AG08395 (cell line): ENCODE measurements at places on chromosomes 12 and 14.

- no peak for DNase-seq
Measured at GRCh38 chr12:123071857-123072256, 79.0 kb downstream of the PITPNM2 start.

- DNase-seq, result no peak
Measured at GRCh38 chr14:31068235-31068634, 42.1 kb upstream of the STRN3 start.

DNA sequence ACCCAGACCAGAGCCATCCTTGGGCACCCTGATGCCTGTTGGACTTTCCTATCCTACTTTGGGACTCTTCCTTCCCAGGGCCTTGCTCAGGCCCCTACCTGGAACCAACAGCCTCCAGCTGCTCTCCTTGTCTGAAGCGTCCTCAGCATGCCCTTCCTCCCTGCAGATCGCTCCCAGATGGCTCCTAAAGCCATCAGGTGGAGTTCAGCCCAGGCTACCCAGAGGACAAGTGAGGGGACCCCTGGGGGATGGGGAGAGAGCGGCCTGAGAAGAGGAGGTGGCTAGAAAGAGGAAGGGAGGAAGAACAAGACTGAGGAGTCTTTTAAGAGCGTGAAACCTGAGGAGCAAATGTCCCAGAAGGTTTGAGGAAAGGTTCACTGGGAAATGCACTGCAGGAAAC lies 236.6 kb downstream of the ZFP36L1 start:
- DNase-seq, result no peak

- peak; percentile 24 for DNase-seq
Measured at GRCh38 chr12:13170892-13171490, 25.5 kb upstream of the EMP1 start.

GRCh38 chr14:38384741-38385140 lies 128.8 kb upstream of the CLEC14A start:
- DNase-seq, result no peak

DNA sequence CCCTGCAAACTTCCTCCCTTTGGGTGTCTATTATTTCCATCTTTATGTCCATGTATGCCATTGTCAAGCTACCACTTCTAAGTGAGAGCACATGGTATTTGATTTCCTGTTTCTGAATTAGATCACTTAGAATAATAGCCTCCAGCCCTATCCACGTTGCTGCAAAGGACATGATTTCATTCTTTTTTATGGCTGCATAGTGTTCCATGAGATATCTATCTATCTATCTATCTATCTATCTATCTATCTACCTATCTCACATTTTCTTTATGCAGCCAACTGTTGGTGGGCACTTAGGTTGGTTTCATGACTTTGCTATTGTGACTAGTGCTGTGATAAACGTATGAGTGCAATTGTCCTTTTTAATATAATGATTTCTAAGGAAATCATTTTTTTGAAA lies 11.2 kb upstream of the MRPL42 start:
- no peak for DNase-seq

DNA sequence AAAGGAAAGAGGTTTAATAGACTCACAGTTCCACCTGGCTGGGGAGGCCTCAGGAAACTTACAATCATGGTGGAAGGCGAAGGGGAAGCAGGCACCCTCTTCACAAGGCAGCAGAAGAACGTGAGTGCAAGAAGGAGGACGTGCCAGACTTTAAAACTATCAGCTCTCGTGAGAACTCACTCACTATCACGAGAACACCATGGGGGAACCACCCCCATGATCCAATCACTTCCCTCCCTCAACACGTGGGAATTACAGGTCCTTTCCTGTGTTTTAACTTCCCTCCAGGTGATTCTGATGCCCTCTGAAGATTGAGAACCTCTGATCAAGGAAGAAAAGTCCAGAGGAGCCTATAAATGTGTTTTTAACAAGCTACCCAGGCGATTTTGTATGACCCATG lies 358.7 kb downstream of the MED13L start:
- no peak for DNase-seq

GRCh38 chr14:103070971-103071542 lies 13.0 kb upstream of the LBHD2 start:
- DNase-seq, result no peak

GRCh38 chr12:12927211-12928079 lies 24.5 kb downstream of the GPRC5D start:
- no peak for DNase-seq

DNA sequence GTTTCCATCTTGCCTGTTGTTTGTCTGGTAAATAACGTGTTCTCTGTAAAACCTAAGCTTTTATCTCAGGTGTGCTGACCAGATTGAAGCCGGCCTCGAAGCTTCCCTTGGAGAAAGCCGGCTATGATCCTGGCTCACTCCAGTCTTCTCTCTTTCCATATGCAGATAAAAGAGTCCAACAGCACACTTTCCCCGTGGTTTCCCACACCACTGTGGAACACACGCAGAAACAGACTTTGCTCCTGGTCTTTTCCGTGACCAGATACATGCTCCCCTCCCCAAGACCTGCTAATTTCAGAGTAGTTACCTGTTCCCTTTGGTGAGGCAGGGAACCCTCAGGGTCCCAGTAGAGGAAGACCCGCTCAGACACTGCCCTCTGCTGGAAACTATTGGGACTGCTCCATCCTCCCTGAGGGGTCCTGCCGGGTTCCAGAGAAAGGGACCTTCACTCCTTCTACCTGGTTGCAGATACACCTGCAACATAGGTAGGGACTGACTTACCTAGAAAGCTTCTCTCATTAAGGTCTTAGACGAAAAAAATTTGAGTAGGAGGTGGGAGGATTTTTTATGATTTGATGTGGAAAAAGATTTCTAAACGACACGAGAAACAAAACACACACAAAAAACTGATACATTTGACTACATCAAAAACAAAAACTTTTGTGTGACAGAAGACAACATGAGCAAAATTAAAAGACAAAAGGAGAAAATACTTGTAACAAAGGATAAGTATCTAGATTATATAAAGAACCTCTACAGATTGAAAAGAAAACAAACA lies 415.4 kb upstream of the CCDC196 start:
- peak; percentile 42 for DNase-seq

DNA sequence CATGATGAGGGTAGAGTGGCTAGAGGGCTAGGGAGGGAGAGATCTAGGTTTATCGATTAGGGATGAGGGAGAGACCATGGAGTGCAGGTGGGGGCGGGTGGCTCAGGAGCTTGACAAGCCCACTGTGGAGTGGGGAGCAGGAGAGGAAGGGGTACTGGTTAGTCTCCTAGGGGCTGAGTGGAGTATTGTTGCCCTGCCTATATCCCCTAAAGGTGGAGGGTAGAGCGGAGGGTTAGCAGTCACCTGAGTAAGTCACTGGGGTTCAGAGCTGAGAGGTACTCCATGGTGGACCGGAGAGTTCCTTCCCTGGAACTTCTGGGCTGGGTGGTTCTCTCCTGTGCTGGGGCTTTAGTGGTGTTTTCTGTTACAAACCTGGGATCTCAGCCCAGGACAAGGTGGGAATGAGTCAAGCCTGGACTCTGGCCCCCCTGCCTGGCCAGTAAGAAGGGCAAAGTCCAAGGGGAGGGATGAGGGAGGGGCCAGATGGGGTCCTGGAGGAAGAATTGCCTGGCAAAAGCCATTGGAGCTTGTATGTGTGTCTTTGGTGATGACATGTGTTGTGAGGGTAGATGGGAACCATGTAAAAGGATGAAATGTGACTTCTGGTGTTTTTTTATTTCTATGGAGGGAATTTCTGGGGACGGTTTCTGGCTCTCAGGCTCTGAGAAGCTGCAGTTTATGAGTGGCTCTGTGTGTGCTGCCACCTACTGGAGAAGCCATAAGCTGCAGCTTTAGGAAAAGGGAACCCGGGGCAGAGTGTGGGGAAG lies at the start of gene CIDEB:
Gene CIDEB, minus strand, starts transcription at position 403 of the 767 bp plus-strand sequence. Its CDS starts 119 bp downstream, at position 284.
- peak; percentile 81 for DNase-seq

- DNase-seq, result no peak
Measured at GRCh38 chr14:68234101-68234905, 414.7 kb downstream of the RAD51B start.

DNA sequence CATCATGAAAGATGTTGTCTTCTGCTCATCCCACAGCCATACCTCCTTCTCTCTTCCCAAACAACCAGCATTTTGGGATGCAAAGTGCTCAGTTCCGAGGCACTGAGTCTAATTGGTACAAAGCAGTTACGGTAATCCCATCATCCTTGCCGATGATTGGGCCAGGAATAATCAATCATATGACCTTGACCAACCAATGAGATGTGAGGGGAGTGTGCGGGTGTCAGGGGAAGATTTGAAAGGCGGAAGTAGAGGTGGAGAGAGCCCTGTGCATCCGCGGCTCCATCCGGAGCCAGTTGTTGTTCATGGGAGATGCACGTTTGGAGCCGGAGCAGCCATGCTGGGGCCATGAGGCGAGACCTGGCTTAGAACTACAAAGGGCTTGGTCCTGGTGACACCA lies 67.3 kb downstream of the SYNE3 start:
- no peak for DNase-seq

GRCh38 chr12:57897286-57897974 lies 43.9 kb upstream of the ATP23 start:
- no peak for DNase-seq

DNA sequence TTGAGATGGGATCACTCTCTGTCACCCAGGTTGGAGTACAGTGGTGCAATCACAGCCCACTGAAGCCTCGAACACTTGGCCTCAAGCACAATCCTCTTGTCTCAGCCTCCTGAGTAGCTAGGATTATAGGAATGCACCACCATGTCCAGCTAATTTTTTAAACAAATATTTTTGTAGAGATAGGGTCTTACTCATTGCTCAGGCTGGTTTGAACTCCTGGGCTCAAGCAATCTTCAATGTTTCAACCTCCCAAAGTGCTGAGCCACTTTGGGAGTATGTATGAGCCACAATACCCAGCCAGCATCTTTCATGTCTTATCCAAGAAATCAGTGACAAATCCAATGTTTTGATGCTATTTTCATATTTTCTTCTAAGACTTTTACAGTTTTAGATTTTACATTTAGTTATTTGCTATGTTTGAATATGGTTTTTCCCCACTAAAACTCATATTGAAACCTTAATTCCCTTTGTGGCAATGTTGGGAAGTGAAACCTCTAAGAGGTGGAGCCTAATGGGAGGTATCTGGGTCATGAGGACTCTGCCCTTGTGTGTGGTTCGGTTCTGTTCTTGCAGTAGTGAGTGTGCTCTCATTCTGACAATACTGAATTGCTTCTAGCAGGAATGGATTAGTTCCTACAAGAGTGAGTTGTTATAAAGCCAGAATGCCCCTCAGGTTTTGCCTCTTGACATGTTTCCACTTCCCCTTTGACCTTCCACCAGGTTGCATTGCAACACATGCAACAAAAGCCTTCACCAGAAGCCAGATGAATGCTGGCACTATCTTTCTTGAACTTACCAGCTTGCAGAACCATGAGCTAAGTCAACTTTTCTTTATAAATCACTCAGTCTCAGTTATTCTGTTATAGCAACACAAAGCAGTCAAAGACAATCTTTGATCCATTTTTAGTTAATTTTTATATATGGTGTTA lies 80.8 kb upstream of the AMIGO2 start:
- DNase-seq, result no peak

GRCh38 chr12:124289634-124290600 lies 5.0 kb upstream of the RFLNA start:
- DNase-seq, result peak; percentile 77

DNA sequence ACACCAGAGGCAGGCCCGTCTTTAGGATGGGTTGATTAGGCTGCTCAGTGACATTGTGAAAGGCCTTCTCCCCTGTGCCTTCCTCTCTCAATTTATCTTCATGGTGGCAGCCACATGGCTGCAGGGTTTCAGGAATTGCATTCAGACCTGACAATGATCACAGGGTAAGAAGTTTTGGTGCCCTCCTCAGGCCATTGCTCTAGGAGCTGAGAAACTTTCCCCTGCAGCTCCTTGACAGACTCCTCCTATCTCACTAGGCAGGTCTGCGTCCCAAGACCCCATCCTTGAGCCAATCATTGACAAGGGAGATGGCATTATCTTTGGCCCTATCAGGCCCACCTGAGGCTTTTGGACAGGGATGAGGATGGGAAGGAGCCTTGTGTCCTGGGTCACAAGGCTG lies 57.4 kb upstream of the ANO4 start:
- no peak for DNase-seq

DNA sequence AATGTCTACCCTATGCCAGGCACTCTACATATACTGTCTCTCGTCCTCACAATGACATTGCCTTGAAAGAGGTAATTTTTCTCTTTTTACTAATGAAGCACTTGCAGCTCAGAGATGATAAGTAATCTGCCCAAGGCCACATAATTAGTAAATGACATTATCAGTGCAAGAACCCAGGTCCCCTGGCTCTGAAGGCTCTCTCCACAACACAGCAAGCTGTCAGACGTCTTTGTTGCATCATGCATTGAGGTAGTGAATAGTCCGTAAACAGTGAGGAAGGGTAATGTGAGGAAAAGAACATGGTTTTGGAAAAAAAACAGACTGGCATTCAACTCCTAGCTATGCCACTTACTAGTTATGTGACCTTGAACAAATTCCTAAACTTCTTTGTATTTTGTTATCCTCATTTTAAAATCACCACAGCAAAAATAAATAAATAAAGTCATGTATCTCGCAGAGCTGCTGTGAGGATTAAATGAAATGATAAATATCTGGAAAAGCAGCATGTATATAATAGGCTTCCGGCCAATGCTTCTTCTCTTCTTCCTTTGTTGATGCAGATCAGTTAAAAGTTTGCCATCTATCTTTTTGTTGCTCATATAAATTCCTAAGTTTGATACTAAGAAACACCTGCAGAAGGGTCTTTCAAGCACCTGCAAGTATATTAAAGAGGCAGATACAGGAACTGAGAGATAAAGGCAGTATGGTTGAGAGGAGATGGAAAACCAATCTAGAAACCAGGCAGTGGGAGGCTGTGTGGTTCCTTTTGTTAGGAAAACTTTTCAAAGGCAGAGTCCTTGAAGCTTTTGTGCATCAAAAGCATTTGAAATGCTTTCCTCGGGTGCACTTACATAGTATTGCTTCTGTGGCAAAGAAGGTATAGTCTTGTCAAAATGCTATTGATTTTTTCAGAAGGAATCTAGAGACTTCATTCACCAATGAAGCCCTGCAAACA lies 82.8 kb downstream of the BTG1 start:
- DNase-seq, result no peak

- DNase-seq, result no peak
Measured at GRCh38 chr12:131250028-131250950, 296.6 kb downstream of the ADGRD1 start.

DNA sequence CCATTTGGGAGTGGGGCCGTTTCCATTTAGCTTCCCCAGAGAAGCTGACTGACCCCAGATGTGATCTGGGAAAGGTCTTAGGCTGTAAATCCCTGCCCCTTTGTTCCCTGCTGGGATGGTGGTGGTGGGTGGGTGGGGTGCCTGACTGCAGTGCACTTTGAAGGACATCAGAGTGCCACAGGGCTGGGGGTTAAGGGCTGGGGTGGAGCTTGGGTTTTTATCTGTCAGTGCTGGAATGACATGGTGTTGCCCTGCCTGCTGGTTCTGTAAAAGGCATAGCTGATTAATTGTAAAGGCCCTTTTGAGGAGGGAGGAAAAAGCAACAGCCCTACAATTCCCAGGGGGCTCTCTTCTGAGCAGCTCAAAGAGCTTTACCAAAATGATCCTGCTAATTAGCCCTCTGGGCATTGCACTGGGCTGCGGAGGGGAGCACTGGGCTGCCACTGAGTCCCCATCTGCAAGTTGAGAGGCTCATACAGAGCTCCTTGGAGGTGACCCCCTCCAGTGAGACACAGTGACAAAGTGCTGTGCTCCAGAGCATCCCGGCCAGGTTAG lies 21.1 kb downstream of the PLEKHG3 start:
- no peak for DNase-seq
